Cortex of kidney (tissue), 1 donor: ENCODE measurements at places on chromosomes 12 and 14.

GRCh38 chr14:98953551-98954348 is 318.2 kb downstream of the BCL11B start:
- DNase-seq, result no peak

DNA sequence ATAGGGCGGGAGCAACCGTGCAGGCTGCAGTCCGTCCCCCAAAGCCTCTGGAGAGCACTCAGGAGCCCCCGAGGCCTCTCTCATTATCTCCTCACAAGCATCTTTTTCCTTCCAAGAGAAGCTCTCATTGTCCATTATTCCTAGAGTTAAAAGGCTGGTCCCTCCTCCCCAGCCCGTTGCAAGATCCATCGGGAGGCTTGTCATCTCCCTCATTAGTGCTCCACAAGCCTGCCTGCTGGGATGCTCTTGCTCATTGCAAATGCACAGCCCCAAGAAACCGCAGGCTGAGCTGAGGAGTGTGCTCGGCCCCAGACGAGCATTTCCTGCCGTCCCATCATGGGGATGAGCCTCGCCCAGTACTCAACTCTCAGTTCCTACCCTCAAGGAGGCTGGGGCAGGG is 23.3 kb downstream of the NUAK1 start:
- no peak for DNase-seq

DNA sequence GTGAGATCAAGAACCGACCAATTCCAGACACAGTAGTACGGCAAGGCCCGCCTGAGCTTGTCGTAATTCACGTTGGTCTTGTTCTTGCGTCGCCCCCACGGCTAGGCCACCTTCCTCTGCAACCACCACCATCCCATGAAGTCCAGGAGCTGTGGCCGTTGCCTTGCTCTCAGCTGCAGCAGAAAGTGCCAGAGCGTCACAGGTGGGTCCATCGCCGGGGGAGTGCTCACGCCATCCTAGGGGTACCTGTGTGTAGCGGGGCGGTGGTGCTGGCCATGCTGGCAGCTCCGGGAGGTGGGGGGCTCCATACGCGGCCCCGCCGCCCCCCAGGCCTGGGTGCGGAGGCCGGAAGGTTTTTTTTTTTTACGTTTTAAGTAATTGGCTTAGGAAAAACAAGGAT is 23.1 kb downstream of the TMEM121 start:
- no peak for DNase-seq

DNA sequence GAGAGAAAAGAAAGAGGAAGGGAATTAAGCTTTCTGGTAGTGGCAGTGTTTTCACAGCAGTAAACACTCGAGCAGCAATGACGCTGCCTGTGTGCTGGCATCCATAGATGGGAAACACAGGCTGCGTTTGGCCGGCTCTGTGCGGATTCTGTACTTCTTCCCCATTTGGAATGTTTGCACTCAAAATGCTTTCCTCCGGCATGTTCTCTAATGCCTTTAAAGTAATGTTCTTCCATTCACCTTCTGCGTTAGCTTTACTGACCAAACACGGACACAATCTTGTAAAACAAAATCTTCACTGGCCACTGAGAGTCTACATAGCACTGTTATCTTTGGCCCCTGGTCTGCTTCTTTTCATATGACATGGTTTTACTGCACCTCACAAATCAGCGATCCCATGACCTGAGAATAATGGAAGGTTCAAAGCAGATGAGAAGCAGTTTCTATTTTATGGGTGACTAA is 31.4 kb downstream of the DCP1B start:
- DNase-seq, result no peak

DNA sequence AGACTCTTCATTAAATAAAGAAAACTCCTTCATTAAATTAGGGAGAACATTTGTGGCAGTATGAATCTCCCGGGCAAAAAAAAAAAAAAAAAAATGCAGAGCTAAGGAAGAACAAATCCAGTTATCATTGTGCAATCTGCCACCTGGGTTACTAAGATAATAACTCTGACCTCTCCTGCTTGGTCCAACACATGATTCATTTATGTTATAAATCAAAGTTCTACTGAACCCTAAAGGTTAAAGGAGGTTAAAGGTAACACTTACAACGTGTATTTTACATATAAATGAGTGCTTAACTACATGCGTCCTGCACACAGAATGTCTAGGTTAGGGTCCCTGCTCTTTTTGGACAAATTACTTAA is 4.2 kb downstream of the TGFB3 start:
- no peak for DNase-seq

GRCh38 chr12:58919231-58920101 is 838 bp downstream of the LRIG3 start:
- no peak for DNase-seq

- no peak for DNase-seq
These were observed 26.8 kb downstream of the LRIG3 start for GRCh38 chr12:58893495-58893894.

DNA sequence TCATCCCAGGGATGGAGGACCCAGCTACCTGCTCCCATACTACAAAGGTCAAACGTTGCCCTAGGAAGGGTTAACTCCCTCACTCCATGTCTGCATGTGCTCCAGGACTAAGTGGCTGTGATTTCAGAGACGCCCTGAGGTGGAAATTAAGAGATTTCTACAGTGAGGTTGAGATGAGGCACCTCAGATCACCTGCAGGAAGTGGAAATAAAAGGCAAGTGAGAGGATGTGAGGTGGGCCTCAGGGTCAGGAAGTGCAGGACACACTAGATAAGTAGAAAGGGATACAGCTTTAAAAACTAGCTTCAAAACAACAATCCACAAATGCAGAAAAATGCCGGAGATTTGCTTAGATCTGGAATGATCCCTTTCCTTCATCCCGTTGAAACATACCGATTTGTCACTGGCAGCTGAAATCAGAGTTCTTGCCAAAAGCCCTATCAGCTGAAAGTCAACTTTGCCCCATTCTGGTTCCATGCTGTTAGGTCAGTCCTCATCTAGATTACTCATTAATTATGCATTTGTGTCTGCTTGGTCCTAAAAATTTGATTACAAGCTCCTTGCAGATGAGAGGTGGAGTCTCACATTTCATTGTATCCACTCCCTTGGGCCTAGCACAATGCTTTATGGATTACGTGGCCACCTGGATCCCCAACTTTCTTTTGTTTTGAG is 6.6 kb downstream of the PLBD1 start:
- no peak for DNase-seq

GRCh38 chr14:32379447-32379846 is 50.3 kb downstream of the AKAP6 start:
- DNase-seq, result no peak

DNA sequence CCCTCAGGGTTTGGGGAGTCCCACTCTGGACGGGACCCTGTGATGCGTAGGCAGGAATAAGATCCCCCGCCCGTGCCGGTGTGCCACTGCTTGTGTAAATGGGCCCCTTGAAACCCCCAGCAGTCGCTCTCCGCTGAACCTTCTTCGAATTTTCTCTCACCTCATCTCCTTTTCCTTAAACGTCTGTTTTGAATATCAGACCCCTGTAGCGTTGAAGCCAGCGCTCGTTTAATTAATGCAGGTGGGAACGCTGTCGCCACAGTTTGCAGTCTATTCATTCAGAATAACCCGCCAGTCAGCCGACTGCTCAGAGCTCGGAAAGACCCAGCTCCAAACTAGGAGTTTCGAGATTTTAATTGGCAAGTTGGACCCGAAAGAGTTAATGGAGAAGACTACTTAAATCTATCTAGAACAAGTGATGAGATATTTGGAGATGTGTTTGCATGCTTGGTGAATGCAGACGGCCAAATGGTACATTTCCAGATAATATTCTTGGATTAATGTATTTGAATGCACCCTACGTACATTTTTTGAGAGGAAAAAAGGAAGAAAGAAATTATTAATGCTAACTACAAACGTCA is 739 bp upstream of the PPP2R5E start:
- DNase-seq, result no peak

- no peak for DNase-seq
These were observed 17.9 kb downstream of the PXN start for GRCh38 chr12:120247621-120248030.

DNA sequence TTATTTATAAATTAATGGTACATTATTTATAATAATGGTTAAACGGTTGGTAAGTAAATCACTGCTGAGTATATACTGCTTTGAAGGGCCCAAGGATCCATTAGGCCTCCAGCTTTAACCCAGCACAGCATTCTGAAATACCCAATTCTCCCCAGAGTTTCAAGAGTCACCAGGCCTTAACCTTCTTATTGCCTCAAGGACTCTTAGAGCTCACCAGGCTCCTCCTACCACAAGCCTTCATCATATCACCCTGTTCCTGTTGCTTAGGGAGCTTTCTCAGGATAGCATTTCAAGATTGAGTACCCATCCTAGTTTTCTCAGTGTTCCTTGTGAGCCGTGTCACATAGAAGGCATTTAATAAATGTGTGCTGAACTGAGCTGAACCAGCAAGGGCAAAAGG is 242.5 kb downstream of the FBXL14 start:
- no peak for DNase-seq

GRCh38 chr14:29348504-29348903 is 579.1 kb downstream of the PRKD1 start:
- no peak for DNase-seq

- DNase-seq, result no peak
These were observed 171.7 kb upstream of the LHX5 start for GRCh38 chr12:113643177-113643974.

DNA sequence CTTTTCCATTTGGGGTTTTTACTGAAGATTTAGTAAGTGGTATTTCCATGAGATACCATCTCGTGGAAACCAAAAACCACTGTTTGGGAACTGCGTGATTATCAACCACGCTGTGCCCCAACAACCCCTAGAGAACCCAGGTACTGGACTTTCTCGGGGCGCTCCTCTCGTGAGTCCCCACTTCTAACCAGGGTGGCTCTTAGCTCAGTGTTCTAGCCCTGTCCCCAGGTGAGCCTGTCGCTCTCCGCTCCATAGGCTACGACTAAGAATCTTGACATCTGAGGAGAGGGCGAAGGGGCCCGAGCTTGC is 686 bp downstream of the MCRS1 start:
- no peak for DNase-seq

DNA sequence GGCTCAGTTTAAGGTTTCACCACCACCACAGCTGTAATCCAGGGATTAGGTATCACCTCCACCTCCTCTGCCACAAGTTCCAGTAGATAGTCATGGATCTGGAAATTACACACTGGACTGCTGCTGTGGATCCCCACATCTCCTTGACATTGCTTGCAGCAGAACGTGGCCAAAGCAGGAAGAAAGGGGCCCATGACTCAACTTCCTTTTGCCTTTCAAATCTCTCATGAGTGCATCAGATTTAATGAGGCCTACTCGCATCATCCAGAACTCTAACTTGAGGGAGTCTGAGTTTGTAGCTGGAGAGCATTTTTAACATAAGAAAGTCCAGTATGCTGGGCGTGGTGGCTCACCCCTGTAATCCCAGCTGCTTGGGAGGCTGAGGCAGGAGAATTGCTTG is 29.2 kb upstream of the TMED10 start:
- DNase-seq, result no peak

DNA sequence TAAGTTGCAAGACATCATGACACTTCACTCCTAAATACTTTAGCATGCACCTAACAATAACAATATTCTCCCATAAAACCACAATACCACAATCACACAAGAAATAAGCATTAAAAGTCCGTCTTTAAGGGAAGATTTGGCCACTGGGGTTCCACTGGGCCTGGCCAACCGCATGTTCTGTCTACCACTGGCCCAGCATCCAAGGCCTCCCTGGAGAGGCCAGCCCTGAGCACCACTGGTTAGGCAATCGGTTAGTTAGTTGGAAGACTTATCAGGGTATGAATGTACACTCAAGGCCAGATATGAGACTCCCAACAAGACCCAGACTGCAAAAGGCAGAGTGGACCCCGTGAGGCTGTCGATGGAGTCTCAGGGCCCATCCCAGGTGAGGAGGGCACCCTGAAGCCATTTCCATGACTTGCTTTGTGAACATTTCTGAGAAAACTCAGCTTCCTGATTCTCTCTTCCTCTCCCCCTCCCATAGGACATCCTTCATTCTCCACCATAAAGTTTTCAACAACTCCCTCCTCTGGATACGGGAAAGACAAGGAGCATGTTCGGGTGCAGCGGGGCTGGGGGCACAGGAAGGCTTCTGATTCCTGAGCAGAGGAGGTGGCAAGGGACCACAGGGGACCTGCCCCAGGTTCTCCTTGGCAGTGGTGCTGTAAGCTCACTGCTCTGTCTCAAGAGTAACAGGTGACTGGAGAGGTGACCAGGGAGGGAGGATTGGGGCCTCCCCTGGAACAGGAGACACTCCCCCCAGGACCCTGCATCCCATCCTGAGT is 5.9 kb downstream of the PXN start:
- no peak for DNase-seq

DNA sequence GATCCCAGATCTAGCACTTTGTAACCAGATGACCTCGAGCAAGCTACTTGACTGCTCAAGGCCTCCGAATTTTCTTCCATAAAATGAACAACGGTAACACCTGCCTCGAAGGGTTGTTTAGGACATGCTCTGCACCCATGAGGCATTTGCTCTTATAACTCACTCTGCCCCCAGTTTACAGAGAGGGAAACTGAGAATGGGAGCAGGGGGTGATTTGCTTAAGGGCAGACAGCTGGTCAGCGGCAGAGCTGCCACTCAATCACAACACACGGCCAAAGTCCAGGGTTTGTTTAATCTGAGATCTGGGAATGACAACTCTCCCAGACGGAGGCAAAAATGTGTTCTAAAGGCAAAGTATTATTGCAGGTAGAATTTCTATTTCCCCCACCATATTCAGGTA is 156.3 kb downstream of the RIMBP2 start:
- no peak for DNase-seq

- no peak for DNase-seq
These were observed 9.4 kb downstream of the KRT80 start for GRCh38 chr12:52182384-52182783.

- no peak for DNase-seq
These were observed 67.5 kb downstream of the SLC38A1 start for GRCh38 chr12:46201284-46201789.

- no peak for DNase-seq
These were observed 45.4 kb downstream of the TMTC1 start for GRCh38 chr12:29738365-29738764.

DNA sequence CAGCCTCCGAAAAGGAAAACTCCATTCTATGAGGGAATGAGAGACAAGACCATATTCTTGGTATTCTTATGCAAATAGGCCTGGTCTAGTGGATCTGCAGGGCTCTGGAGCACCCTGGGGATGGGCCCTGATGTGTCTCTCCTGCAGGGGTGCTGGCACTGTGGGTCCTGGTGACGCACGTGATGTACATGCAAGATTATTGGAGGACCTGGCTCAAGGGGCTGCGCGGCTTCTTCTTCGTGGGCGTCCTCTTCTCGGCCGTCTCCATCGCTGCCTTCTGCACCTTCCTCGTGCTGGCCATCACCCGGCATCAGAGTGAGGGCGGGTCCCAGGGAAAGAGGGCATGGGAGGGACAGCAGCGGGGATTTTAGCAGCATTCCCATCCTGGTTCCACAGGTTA is 5.8 kb downstream of the SLC48A1 start:
- no peak for DNase-seq

GRCh38 chr12:119578112-119578511 is 15.5 kb upstream of the TMEM233 start:
- DNase-seq, result no peak

DNA sequence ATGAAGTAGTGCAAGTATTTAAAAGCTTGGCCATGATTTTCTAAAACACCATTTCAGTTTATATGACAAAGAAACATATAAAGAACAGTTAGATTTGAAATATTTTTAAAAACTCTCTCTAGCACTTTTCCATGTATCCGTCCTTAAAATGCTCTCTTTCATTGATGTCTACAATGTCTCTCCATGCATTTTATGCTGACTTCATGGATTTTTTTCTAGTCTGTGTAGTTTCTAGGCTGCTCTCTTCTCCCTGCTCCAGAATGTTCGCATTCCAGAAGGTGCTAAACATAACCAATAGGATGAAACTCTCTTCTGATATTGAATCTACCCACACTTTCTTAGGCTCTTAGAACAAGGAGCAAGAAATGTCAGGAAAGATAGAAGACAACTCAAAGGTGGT is 124.8 kb downstream of the PLCZ1 start:
- DNase-seq, result no peak
